ENCODE measurements at places on chromosomes 3 and 15. TPM values are rescaled to one million over a fixed set of nuclear protein-coding genes. Genes with fewer than 3 reads are reported as not detected.

Gene ISL2
- total RNA-seq: 5.2 TPM

Gene ANKRD63
- total RNA-seq: not detected

GRCh38 chr3:189740156-189740555 lies 109.0 kb downstream of the TP63 start:
- H3K36me3 ChIP-seq: peaks cover 6% of the 10 kb centered on the region
- DNase-seq: no peak
- H3K4me1 ChIP-seq: no peaks in the 10 kb centered on the region
- no peaks in the 10 kb centered on the region for H3K27me3 ChIP-seq
- H3K27ac ChIP-seq: no peak overlapping the region

- peaks cover 2% of the 10 kb centered on the region for H3K27me3 ChIP-seq
- DNase-seq: no peak
- H3K4me3 ChIP-seq: no peak overlapping the region
- peaks cover 12% of the 10 kb centered on the region for H3K4me1 ChIP-seq
- H3K27ac ChIP-seq: no peak overlapping the region
These were observed 80.3 kb upstream of the FLNB start for GRCh38 chr3:57927916-57928315.

DNA sequence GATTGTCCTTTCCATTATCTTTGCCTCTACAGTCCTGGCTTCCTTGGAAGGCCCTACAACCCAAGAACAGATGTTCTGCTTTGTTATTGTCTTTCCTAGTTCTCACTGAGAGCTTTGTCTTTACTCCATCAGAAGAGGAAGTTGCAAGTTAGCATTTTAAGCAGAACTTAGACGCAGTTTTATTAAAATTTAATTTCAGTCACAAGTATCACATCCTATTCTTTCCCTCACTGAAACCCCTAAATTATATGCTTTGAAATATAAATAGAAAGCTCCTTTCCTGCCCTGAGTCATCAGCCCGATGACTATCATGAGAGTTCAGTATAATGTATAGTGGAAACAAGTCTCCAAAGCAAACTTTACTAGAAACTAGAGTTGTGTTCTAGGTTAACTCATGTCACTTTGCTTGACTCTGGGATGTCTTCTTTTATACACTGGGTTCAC lies 291.2 kb upstream of the RBMS3 start:
- no peak overlapping the region for H3K27ac ChIP-seq
- H3K4me1 ChIP-seq: peaks cover 12% of the 10 kb centered on the region
- no peak overlapping the region for H3K4me3 ChIP-seq
- no peaks in the 10 kb centered on the region for H3K27me3 ChIP-seq

DNA sequence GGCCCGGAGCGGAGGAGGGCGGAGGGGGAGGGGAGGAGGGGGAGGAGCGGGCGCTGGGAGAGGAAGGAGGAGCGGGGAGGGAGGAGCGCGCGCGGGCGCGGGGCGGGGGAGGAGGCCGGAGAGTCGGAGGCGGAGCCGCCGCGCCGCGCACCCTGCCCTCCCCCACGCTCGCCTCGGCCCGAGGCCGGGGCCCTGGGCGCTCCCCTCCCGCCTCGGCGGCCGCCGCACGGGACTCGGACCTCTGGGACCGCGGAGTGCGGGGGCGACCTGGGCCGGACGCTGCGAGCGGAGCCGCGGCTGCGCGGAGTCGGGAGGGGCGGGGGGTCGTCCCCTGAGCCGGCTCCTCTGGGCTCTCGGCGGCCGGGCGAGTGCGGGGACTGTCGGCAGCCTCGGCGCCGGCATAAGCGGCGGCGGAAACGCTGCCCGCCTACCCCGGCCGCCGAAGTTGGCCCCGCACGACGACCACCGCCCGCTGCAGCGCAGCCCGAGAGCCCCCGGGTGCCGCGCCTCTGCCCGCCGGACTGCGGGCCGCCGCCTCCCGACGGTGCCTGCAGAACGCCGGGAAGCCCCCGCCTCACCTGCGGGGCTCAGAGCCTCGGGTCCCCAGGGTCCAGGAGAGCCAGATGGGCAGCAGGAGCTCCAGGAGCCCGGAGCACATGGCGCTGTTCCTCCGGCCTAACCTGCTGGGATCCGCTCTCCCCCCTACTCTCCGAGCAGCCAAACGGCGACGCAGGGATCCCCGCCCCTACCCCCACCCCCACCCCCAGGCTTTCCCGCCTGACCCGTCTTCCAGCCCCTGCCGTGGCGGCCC lies 406 bp upstream of the GABRB3 start:
- no peaks in the 10 kb centered on the region for H3K4me1 ChIP-seq
- H3K27me3 ChIP-seq: peaks cover 5% of the 10 kb centered on the region
- no peak overlapping the region for H3K4me3 ChIP-seq
- H3K36me3 ChIP-seq: no peaks in the 10 kb centered on the region
- no peak overlapping the region for H3K27ac ChIP-seq

DNA sequence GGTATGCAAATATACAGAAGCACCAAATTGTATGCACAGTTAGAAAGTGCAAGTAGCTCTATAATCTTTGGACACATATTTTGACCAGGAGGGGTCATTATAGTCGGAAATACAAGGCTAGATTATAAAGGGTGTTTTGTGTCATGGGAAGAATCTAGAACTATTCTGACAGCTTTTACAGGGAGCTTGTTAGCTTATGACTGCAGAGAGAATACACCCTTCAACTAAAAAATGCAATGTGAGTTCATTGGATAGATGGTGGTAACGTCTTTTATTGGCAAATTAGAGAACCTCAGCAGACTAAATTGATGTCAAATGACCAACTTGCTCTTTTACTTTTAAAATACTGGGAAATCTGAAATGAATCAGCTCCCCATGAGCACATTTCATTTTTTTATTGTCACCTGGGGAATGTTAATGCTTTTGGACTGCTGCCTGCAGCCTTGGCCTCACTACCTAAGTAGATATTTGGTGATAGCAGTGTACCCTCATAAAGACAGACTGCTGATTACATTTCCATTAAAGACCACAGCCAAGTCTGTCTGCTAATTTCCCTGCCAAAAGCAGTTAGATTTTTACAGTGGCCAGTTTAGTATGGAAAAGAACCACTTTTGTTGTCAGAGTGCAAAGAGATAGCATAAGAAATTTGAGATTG lies 515.9 kb upstream of the DPPA4 start:
- no peak overlapping the region for H3K4me3 ChIP-seq
- H3K27me3 ChIP-seq: peaks cover 1% of the 10 kb centered on the region
- H3K27ac ChIP-seq: no peak overlapping the region
- H3K36me3 ChIP-seq: peaks cover 15% of the 10 kb centered on the region
- no peak for DNase-seq
- no peaks in the 10 kb centered on the region for H3K4me1 ChIP-seq

- H3K27me3 ChIP-seq: no peaks in the 10 kb centered on the region
- H3K4me1 ChIP-seq: no peaks in the 10 kb centered on the region
- no peak overlapping the region for H3K27ac ChIP-seq
- peak; percentile 51 for DNase-seq
- no peak overlapping the region for H3K4me3 ChIP-seq
These were observed 216.8 kb downstream of the ERC2 start for GRCh38 chr3:56251343-56251945.

Gene SUCNR1
- total RNA-seq: not detected

DNA sequence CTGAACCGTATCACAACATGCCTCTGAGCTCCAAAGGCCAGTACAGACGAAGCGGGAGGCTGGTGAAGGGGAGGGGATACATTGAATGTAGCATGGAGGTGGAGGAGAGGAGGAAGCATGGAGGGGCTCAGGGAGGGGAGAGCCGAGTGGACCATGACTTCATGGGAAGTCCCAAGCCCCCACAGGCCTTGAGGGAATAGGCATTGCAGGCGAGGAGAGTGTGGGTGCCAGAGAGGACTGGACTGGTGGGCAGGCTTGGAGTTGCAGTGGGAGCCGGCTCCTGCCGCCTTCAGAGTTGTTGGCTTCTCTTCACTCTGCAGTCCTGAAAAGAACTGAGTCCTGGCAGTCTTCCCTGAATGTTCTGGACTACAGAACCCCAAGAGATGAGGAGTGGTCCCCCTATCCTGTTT lies 3.3 kb upstream of the RNU6-1 start:
- peaks cover 36% of the 10 kb centered on the region for H3K4me1 ChIP-seq
- DNase-seq: no peak
- H3K27ac ChIP-seq: peak overlapping the region; percentile 61
- peaks cover 11% of the 10 kb centered on the region for H3K27me3 ChIP-seq
- H3K4me3 ChIP-seq: no peak overlapping the region

Gene CORO2B
- 11.8 TPM for total RNA-seq

DNA sequence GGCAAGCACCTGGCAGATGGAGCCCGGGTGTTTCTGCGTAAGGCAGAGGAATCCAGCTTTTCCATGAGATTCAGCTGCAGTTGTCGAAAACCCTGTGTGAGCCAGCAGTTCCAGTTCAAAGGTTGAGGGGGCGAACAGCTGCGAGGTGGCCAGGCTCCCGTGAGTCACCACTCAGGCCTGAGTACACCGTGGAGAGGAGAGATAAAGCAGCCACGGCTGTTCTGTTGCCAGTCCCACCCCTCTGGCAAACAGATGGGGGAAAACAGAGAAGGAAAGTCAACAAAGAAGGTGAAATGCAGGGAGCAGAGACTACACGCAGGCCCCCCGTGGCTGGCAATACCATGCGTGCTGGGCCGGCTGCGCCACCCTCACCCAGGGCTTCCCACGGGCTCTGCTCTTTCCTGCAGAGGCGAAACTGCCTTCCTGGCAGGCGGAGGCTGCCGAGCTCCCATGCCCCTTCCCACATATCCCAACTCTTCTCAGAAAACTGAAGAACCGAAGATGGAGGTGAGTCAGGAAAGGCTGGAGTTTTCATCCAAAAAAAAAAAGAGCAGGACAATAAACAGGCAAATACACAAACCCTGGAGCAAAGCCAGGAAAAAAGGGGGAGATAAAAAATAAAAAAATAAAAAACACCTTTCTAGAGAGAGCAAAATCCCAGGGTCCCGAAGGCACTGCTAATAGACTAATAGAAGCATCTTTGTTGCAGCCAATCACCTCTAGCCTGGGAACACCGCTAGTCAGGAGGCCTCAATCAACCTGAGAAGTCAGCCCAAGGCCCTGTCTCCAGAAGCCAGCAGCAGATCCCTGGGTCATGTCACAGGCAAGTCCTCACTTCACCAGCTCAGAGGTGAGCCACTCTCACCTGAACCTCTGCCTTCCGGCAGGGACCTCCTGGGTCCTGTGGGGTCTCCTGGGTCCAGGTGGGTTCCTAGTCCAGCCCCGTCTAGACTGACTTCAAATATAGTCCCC lies 37.7 kb downstream of the FAM174B start:
- peaks cover 20% of the 10 kb centered on the region for H3K4me1 ChIP-seq
- H3K27ac ChIP-seq: no peak overlapping the region
- H3K36me3 ChIP-seq: no peaks in the 10 kb centered on the region
- DNase-seq: peak; percentile 35

DNA sequence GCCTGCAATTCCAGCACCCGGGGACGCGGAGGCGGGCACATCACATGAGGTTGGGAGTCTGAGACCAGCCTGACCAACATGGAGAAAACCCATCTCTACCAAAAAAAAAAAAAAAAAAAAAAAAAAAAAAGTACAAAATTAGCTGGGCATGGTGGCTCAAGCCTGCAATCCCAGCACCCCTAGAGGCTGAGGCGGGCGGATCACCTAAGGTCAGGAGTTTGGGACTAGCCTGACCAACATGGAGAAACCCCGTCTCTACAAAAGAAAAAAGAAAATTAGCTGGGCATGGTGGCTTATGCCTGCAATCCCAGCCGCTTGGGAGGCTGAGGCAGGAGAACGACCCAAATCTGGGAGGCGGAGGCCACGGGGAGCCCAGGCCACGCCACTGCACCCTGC lies 7.5 kb upstream of the FAN1 start:
- H3K4me1 ChIP-seq: peaks cover 14% of the 10 kb centered on the region
- no peaks in the 10 kb centered on the region for H3K36me3 ChIP-seq
- DNase-seq: no peak
- H3K27ac ChIP-seq: no peak overlapping the region
- H3K27me3 ChIP-seq: no peaks in the 10 kb centered on the region
- H3K4me3 ChIP-seq: no peak overlapping the region

DNA sequence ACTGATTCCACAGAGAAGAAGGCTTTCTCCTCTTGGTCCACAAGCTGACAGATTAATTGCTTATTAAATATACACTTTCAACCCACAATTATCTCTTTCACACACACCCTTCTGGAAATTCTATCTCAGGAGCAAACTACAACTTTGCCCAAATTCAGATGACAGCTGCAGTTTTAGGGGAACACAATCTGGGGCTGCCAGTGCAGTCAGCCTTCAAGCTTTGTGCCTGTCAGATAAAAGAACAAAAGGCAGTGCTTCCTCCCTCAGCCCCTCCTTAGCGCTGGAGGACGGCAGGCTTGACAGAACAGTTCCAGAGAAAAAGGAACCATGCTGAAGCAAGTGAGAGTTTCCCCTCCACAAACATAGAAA lies 99.6 kb downstream of the TMCC1 start:
- H3K27me3 ChIP-seq: no peaks in the 10 kb centered on the region
- H3K4me1 ChIP-seq: peaks cover 30% of the 10 kb centered on the region
- H3K4me3 ChIP-seq: no peak overlapping the region
- peak overlapping the region; percentile 16 for H3K27ac ChIP-seq

GRCh38 chr3:50194903-50195500 lies 3.6 kb downstream of the GNAT1 start:
- H3K36me3 ChIP-seq: no peaks in the 10 kb centered on the region
- DNase-seq: no peak
- H3K27ac ChIP-seq: no peak overlapping the region

GRCh38 chr3:1380926-1381646 lies 288.3 kb downstream of the CNTN6 start:
- H3K4me3 ChIP-seq: no peak overlapping the region
- no peaks in the 10 kb centered on the region for H3K27me3 ChIP-seq
- H3K36me3 ChIP-seq: peaks cover 3% of the 10 kb centered on the region

GRCh38 chr15:48578965-48579364 lies 66.5 kb downstream of the FBN1 start:
- peaks cover 92% of the 10 kb centered on the region for H3K4me1 ChIP-seq
- H3K27me3 ChIP-seq: peaks cover 2% of the 10 kb centered on the region
- no peak for DNase-seq
- no peak overlapping the region for H3K4me3 ChIP-seq
- peaks cover 95% of the 10 kb centered on the region for H3K36me3 ChIP-seq
- H3K27ac ChIP-seq: peak overlapping the region; percentile 63

Gene KBTBD12
- total RNA-seq: not detected

Gene CPLX3
- total RNA-seq: not detected

Gene SEC22A
- total RNA-seq: 20.2 TPM

DNA sequence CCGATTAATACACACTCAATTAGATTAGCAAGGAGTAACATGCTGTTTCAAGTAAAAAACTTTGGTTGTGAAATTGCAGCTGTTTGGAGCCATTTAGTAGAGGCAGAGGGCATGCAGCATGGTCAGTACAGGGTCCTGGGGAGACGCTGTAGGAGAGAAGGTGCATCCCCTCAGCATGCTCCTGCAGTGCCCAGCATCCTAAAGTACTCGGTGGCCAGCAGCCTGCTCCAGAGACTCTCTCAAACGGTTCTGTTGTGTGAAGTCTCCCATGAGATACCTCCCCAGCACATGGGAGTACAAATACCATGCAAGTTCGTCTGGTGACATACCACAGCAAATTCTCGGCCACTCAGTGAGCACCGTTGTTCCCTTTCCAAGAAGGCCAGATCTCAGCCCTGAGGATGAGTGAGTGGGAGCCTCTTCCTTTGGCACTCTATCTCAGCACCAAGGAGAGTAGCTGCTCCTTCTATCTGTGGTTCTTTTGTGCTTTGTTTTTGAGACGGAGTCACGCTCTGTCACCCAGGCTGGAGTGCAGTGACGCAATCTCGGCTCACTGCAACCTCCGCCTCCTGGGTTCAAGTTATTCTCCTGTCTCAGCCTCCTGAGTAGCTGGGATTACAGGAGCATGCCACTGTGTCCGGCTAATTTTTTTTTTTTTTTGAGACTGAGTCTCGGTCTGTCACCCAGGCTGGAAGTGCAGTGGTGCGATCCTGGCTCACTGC lies 72.7 kb downstream of the TJP1 start:
- no peak for DNase-seq
- H3K4me1 ChIP-seq: peaks cover 21% of the 10 kb centered on the region
- H3K27me3 ChIP-seq: no peaks in the 10 kb centered on the region
- H3K36me3 ChIP-seq: peaks cover 13% of the 10 kb centered on the region
- H3K4me3 ChIP-seq: no peak overlapping the region

Gene MYRIP
- 0.14 TPM for total RNA-seq

GRCh38 chr15:74725845-74726773 lies 781 bp upstream of the CYP1A1 start:
- H3K4me3 ChIP-seq: peak overlapping the region; percentile 64
- peaks cover 69% of the 10 kb centered on the region for H3K27me3 ChIP-seq
- no peaks in the 10 kb centered on the region for H3K4me1 ChIP-seq
